ENCODE measurements at places on chromosomes 4 and X.

GRCh38 chr4:150136036-150136435 is 57.8 kb downstream of the DCLK2 start:
- DNase-seq, result peak; percentile 80

DNA sequence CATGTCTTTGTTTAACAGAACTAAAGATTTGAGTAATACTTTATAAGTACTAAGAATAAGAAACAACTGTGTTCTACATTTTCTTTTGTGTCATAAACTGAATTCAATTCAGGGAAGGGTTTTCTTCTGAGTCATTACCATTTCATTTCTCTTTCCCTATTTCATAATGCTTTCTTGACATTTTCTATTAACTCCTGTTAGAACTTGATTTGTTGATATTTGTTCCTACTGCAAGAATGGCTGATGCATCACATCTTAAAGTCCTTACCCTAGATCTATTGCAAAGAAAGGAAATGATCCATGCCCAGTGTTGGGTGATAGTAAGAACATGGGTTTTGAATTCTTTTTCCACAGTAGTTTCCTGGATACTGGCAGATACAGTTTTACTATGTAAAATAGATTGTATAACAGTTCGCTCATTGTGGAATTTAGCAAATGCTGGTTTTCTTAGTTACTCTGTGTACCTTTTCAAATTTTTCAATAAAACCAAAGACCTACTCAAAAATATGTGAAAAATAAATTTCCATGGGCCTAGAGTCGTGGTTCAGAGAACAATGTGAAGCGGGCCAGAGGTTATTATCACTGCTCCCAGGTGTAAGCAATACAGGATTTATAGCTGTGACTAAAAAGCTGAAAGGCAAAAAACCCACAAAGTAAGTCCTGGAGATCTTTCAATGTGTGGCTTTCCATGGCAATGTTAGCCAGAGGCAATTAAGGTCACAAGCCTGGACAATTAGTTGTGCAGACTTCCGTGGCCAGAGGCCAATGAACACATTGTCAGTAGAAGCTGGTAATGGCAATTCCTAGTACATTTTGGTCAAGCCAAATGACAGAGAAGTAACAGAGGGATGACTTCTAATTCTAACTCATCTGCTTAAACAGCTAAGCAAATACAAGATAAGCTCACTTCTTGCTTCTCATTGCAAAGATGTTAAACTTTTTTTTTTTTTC is 127.3 kb upstream of the FAT4 start:
- DNase-seq, result peak; percentile 79

- DNase-seq, result no peak
Measured at GRCh38 chr4:14262221-14262620, 634.7 kb upstream of the BOD1L1 start.

DNA sequence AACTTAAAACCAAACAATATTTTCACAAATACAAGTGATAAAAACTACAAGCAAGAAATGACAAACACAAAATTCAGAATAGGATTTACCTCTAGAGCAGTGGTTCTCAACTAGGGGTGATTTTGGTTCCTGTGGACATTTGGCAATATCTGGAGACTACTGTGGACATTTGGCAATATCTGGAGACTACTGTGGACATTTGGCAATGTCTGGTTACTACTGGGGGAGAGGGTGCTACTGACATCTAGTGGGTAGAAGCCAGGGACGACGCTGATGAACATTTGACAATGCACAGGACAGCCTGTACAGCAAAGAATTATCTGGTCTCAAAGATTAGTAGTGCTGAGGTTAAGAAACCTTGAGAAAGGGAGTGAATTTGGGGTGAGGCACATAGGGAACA is 169.8 kb downstream of the CLCN4 start:
- DNase-seq, result peak; percentile 23

DNA sequence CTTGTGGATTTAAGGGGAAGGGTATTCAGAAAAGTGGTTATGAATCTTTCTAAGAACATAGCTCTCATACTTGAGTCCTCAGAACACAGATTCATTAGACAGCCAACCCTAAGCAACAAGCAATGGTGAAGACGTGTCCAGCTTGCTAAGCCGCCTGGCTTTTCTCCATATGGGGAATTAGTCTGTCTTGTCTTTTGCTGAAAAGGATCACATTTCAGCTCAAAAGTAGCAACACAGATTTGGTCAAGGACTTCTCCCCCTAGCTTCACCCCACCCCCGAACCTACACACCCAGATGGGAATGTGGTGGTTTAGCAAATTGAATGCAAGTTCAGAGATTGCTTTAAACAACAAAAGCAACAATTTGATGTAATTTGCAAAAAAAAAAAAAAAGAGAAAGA is 103.3 kb upstream of the RASGEF1B start:
- no peak for DNase-seq

- no peak for DNase-seq
Measured at GRCh38 chrX:152480269-152481212, 29.4 kb upstream of the GABRA3 start.

DNA sequence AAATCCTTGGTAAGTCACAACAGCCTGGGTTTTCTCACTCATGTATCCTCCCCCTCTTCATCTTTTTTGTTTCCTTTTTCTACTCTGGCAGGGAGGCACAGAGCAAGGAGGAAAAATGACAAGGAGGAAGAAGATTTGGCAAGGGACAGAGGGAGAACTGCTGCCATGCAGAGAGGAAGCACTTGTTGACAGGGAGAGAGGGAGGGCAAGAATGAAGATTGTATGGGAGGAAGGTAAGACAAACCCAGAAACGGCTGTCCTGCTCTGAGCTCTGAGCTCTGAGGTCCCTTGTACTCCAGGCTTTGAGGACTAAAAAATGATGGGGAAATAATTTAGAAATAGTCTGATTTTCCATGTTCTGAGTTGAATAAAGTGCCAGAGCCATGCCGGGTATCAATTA is 123.9 kb downstream of the DCHS2 start:
- no peak for DNase-seq

DNA sequence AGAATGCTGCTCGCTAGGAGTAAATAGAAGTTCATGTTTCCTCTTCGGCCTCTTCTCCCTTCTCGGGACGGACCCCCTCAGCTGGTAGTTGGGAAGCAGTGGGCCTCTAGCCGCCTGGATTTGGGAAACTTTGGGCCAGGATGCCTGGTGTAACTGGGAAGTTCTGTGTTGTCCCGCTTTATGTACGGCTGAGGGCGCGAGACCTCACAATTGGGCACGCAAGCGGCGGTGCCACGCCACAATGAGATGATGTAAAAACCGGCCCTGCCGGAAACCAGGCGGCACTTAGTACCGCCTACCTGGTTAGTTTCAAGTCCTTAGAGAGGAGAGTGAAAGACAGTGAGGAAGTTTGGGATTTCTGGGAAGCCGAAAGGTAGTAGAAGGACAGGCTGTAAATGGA is at the start of gene CT83:
TSS of gene CT83 (minus strand) at position 155 of the 400 bp plus-strand sequence. CDS start at position 35, 120 bp downstream.
- DNase-seq, result no peak

DNA sequence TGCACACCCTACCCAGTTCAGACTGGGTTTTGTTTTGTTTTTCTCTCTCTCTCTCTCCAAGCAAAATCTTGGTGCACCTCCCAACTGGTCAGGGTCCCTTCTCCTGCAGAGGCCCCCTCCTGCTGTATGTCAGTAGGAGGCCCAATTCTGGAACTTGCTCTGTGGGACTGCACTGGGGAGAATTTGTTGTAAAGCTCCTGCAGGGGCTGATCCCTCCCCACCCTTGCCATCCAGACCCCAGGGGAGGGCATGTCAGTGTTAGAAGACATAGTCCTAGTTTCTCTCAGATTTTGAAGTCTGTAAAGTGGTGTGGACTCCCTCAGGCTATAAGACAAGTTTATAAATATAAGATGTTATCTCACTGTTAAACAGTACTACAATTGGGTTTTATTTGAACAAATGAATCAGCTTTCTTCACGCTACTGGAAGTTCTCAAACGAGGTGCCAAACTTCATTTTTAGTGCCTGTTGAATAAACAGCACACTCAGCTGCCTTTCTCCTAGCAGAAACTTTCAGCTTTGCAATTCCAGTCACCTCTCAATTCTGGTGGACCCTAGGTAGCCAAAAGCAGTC is 88.6 kb upstream of the FRMPD3 start:
- DNase-seq, result no peak

GRCh38 chr4:1539859-1540600 is 133.8 kb upstream of the NKX1-1 start:
- DNase-seq, result no peak

- DNase-seq, result no peak
Measured at GRCh38 chrX:10101269-10101668, 55.5 kb upstream of the CLCN4 start.

DNA sequence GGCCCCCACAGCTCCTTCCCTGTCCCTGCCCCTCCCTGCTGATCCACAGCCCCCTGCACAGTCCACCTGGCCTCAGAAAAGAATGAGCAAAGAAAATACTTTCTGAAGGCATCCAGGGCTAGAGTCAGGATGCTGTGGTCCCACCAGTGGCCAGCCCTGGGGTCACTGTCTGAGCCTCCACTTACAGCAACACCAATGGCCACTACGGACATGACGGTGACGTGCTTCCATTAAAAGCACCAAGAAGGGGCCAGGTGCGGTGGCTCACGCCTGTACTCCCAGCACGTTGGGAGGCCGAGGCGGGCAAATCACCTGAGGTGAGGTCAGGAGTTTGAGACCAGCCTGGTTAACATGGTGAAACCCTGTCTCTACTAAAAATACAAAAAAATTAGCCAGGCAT is 4.0 kb downstream of the JAKMIP1 start:
- DNase-seq, result no peak

GRCh38 chrX:136048446-136048845 is 63.2 kb downstream of the SLC9A6 start:
- DNase-seq, result peak; percentile 11

DNA sequence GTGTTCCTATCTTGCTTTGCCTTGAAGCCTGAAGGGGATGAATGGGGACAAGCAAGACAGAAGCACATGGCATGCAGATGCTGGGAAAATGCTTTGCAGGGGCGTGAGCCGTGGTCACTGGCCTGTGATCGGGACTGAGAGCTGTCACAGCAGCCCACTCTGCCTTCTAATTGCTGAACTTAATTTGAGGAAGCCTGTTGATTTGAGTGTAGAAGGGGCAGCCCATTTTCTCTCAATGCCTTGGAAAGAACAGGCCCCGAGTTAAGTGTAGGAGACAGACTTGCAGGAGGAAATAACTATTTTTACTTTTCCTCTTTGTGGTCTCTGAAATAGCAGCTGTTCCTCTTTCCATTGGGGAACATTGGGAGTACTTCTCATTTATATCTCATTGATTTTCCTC is 26.1 kb upstream of the TBC1D1 start:
- no peak for DNase-seq

DNA sequence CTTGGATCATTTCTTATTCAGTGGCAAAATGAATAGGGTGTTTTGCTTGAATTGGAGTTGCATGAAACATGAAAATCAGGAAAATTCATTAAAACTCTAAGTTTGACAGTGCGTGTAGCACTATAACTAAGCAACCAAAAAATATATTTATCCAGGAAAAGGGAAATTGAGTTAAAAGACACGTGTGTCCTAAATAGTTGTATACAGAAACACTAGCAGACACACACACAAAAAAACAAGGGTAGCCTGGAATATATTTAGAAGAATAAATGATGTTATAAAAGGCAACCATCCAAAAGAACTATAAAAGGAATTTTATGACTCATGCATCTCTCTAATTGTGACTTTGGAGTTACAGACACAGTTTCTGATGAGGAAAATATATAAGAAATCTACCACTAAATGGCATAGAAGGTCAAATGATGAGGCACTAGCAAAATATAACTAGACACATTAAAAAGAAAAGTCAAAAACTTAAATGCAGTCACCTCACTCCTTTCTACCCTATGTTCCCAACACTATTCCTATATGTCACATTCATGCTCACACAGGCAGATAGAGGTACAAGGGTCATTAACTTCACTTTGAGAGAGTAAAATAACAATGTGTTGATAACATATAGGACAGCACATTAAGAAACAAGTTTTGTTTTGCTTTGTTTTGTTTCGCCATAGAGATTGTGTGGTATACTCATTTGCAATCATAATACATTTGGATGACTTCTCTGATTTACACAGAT is 793.6 kb upstream of the INTU start:
- peak; percentile 74 for DNase-seq

GRCh38 chrX:46376246-46376885 is 168.9 kb downstream of the ZNF674 start:
- peak; percentile 64 for DNase-seq

DNA sequence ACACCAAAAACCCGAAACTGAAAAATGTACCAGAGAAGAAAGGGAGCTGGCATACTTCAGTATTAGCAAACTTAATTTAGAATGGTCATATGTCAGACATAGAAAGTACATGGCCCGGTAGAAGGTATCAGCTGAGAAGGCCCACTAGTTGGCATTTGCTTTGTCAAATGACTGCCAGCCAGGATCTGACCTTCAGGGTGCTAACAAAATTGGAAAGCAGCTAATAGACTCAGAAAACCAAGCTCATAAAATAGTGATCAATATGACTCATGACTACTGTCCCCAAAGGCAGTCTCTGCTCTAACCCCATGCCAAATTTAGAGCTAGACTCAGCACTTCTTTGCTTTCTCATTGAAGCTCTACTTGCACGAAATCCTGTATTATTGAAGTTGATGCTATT is 342.7 kb downstream of the PDGFC start:
- DNase-seq, result no peak

DNA sequence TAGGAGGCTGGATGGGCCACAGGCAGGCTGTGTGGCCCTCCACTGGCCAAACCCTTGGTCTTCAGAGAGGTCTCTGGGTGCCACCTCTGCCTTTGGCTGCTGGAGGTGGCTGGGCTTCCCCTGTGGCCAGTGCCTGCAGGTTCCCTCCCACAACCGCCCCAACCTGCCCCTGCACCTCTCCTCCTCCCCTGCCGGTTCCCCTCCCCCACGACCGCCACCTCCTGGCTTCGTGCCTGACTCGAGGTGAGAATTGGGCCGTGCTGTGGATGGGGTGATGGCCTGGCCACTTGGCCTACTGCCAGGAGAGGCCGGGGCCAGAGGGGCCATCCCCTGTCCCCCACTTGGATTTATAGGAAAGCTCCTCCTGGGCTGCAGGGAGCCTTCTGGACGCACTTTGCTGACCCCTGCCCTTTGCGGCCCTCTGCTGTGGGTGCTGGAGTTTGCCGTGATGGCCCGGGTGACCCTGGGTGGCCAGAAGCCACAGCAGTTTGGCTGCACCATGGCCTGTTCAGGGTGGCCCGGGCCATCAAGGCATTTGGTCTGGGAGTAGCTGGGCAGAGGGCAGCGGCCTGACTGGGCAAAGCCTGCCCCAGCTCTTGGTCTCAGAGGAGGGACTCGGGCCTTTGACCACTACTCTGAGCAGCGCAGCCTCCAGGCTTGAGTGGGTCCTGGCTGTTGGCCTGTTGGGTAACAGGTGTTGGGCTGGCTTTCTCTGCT is 3.8 kb downstream of the NAT8L start:
- DNase-seq, result no peak

- peak; percentile 18 for DNase-seq
Measured at GRCh38 chrX:10039821-10040793, 72.9 kb downstream of the CLDN34 start.

GRCh38 chr4:95267081-95267480 is 281.7 kb downstream of the UNC5C start:
- peak; percentile 64 for DNase-seq

DNA sequence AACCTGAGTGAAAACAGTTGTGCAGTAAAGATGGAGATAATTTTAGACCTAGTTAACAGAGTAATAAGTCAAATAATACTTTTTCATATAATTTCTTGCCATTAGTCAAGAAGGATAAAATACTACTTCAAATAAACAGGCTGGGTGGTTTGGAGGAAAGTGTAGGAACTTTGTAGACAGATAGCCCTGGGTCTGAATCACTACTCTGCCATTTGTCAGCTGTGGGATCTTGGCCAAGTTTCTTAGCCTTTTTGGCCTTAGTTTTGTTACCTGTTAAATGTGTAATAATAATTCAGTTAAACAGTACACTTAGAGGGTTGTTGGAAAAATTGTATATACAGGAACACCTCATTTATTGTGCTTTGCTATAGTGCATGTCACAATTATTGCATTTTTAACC is 163.7 kb downstream of the NPNT start:
- DNase-seq, result no peak

GRCh38 chr4:179855469-179855868 is 2387.7 kb upstream of the TENM3 start:
- peak; percentile 33 for DNase-seq
